Renal cortical epithelial cell (primary cell): ENCODE measurements at places on chromosomes 2 and 18. TPM values are rescaled to one million over a fixed set of nuclear protein-coding genes. Genes with fewer than 3 reads are reported as not detected.
A peak's percentile ranks its signal among the peaks of the same experiment; 100 is the strongest.

- no peak for DNase-seq
These were observed 8.8 kb downstream of the MGAT5 start for GRCh38 chr2:134262684-134263083.

ST8SIA3 gene
- total RNA-seq: not detected in 2 replicates

- no peak for DNase-seq
These were observed 453.2 kb downstream of the PTPRM start for GRCh38 chr18:8020132-8020846.

NEU2 gene
- total RNA-seq: not detected in 2 replicates

RNF152 gene
- total RNA-seq: 0.70 and 3.3 TPM in 2 replicates

DNA sequence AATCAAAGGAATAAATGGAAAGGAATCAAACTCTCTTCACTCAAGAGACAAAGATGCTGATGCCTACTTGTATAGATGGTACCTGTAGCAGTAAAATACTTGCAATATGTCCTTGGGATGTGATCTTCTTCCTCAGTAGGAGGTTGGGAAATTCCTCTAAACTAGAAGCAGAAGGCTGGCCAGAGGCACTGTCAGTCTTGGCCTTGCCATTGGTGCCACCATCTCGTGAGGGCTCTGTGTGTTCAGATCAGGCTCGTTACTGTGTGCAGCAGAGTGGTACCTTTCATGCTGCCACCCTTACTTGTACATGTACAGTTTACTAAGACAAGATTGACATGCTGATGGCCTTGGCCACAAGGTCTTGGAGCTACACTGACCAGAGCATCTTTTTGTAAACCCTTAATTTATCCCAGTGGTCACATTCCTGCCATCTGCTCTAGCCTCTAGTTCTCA is 169.0 kb downstream of the MYCN start:
- no peak for DNase-seq

- DNase-seq: peak; percentile 19
These were observed 17.2 kb downstream of the EIF4E2 start for GRCh38 chr2:232567721-232568120.

DSG1 gene
- total RNA-seq: not detected in 2 replicates

- no peak for DNase-seq
These were observed 11.6 kb upstream of the ACKR3 start for GRCh38 chr2:236558036-236558435.

DNA sequence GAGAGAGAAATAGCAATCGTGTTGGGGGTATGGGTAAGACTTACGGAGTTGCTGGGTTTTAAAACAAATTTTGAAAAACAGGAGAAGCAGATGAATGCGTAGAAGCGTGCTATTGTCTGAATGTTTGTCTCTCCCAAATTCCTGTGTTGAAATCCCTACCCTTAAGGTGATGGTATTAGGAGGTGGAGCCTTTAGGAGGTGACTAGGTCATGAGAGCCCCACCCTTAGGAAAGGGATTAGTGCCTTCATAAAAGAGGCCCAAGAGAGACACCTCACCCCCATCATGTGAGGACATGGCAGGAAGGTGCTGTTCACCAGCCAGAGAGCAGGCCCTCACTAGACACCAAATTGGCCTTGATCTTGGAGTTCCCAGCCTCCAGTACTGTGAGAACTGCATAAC is 40.7 kb upstream of the FZD7 start:
- no peak for DNase-seq

DNA sequence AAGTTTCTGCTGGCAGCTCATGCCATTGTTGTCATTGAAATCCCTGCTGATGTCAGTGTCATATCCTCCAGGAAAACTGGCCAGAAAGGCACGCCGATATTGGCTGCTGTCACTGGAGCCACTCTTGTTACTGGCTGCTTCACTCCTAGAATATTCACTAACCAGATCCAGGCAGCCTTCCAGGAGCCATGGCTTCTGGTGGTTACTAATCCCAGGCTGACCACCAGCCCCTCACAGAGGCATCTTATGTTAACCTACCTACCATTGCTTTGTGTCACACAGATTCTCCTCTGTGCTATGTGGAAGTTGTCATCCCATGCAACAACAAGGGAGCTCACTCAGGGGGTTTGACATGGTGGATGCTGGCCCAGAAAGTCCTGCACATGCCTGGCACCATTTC is 27.0 kb upstream of the MTX2 start:
- no peak for DNase-seq

- no peak for DNase-seq
These were observed 10.1 kb downstream of the LMAN2L start for GRCh38 chr2:96729748-96730147.

SPHKAP gene
- not detected in 2 replicates for total RNA-seq

DNA sequence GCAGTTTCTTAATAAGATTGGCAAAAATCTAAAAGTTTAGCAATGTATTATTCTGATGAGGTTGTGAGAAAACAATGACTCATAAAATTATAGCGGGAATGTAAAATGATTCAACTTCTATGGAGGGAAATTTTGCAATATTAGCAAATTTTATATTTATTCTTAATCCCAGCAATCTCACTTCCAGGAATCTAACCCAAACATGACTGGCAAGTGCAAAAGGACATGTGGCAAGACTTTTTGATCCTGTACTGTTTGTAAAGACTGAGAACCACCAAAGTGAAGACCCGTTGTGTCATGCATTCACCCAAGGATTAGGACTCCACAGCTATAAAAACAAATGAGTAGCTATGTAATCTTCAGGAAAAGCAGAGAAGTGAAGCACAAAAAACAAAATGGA is 234.8 kb upstream of the KYNU start:
- no peak for DNase-seq

LAMA1 gene
- 2.3 and 4.3 TPM in 2 replicates for total RNA-seq

DNA sequence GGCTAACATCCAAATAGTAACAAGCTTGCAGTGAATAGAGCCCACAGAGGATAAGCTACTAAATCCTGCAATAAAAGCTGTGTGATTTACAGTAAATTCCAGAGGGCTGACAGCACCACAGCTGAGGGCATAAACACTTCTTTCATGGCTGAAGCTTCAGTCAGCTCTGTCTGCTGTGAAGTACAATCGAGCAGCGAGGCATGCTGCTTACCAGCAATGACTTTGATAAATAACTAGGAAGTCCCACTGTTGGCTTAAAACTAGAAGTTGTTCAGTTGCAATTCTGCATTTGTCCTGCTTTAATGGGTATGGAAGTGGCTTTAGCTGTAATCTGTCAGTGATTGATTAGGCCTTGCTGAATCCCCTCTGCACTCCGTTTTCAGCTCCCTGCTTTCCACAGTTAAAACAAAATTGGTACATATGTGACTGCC is 65.2 kb upstream of the FIGN start:
- peak; percentile 73 for DNase-seq

DNA sequence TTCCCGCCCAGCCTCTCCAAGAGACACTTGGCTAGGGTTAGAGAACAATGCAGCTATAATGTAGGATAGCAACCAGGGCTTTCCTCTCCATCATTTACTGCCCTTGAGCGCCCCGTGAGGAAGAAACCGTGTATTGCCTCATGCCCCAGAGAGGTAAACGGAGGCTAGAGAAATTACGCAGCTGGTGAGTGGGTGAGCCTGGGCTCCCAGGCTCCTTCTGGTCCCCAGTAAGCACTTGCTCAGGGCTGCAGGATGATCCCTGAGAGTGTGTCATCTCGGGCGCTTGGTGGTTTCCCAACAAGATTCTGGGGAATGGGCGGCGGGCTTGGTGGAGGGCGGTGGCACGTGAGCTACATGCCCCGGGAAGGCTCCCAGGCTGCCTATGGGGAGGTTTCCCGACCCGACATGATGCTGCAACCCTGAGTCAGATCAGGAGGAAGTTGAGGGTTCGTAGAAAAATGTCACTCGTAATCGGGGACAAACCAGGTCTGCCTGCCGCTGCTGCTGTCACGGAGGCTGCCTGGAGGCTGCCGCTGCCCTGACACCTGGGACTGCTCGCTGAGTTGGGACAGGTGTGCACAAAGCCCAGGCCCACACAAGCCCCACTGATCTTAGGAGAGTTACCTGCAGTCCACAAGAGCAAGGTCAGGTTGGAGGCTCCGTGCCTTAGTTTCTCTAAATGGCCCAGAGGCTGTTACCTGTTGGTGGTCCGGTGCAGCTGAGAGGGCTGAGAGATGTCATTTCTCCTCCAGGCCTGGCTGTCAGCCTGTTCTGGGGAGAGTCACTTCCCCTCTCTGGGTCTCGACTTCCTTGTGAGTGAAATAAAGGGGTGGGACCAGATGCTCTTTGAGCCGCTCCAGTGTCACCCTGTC is at the start of gene GPR55:
GPR55 (minus strand) TSS at position 773 of the 872 bp plus-strand sequence. CDS start 14,280 bp downstream, outside the sequence.
- no peak for DNase-seq

DNA sequence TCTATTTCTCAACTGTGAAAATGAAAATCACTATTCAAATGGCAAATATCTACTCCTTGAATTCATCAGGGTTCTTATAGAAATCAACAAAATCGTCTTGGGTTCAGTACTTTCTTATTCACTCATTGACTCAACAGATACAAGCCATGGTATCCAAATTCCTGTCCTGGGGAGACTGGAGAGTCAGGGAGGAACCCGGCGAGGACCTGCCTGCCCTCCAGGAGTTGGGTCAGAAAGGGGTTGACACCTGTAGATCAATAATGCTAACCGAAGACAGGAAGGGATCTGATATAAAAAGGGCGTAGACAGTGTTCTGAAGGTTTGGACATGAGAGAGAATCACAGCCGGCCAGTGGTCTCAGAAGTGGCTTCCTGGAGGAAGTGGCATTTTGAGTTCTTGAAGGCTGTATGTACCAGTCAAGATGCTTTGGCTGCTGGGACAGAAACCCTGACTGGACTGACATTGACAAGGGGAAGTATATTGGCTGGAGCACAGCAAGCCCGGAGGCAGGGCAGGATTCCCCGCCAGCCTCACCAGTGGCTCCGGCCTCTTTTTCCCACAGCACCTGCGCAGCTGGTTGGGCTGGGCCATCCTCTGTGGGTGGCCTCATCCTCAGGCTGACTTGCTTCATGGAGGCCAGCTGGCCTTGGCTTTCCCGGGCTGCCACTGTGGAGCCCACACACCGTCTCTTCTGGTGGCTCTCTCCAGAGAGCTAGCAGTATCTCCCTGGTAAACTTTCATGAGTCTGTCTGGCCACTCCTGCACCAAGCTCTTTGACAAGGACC is 3.0 kb downstream of the LRRFIP1 start:
- DNase-seq: no peak
